Endodermal cell (in vitro differentiated cells): ENCODE measurements at places on chromosomes 1 and 21. TPM values are rescaled to one million over a fixed set of nuclear protein-coding genes. Genes with fewer than 3 reads are reported as not detected.

GRCh38 chr1:51512606-51513005, 6.5 kb downstream of the EPS15 start:
- no peaks in the 10 kb centered on the region for H3K27me3 ChIP-seq
- no peak overlapping the region for H3K4me3 ChIP-seq
- no peaks in the 10 kb centered on the region for H3K4me1 ChIP-seq

The PGBD5 gene
- 4.6 and 6.6 TPM in 2 replicates for total RNA-seq

DNA sequence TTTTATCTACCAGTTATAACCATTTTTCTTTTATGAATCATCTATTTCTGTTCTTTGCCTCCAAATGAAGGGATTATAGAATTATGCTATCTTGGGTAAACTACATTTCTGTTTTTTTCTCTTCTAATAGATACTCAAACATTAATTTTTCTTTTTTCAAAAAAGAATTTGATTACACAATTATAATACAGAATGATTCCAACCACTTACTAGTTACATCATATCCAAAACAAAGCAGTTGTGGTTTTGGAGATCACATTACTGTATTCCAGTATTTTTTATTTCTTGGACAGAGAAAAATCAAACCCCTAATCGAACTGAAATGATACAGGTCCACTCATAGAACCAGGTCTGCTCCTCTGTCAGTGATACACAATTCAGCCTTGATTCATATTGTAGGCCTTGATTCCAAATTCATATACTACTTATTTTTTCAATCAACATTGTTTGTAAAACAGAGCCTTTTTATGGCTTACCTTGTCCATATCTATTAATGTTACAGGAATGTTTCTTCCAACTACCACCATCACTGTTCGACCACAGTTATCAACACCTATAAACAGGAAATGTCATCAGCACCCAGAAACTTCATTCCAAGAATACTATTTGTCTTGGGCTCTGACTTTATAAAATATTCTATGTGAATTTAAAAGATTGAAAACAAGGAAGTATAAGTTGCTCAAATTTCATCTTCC, 43.2 kb downstream of the GDAP2 start:
- H3K27ac ChIP-seq = no peak overlapping the region
- H3K4me1 ChIP-seq = no peaks in the 10 kb centered on the region
- no peaks in the 10 kb centered on the region for H3K27me3 ChIP-seq
- no peak for DNase-seq
- H3K4me3 ChIP-seq = no peak overlapping the region

The NTNG1 gene
- 0.84 to 2.5 TPM (median 2.1 TPM) in 3 replicates for total RNA-seq

The HOOK1 gene
- total RNA-seq = 23.7 to 27.8 TPM (median 24.5 TPM) in 3 replicates

GRCh38 chr1:110778821-110779220, 94.1 kb upstream of the CD53 start:
- DNase-seq = no peak
- no peak overlapping the region for H3K27ac ChIP-seq
- H3K27me3 ChIP-seq = peaks cover 49% of the 10 kb centered on the region
- H3K4me3 ChIP-seq = no peak overlapping the region
- no peaks in the 10 kb centered on the region for H3K36me3 ChIP-seq

- no peaks in the 10 kb centered on the region for H3K27me3 ChIP-seq
- no peaks in the 10 kb centered on the region for H3K36me3 ChIP-seq
- DNase-seq = no peak
- no peak overlapping the region for H3K27ac ChIP-seq
Measured at GRCh38 chr21:41011098-41011731, 156.7 kb upstream of the BACE2 start.

DNA sequence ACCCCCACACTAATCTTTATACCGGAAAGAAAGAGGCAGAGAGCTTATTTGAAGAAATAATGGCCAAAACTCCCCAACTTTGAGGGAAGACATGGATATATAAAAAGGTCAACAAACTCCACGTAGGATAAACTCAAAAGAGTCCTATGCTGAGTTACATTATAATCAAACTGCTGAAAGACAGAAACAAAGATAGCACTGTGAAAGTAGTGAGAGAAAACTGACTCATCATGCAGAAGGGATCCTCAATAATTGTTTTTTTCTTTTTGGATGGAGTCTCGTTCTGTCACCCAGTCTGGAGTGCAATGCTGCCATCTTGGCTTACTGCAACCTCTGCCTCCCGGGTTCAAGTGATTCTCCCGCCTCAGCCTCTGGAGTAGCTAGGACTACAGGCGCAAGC, 48.5 kb upstream of the TTC39A start:
- peaks cover 34% of the 10 kb centered on the region for H3K36me3 ChIP-seq
- H3K27ac ChIP-seq = no peak overlapping the region
- DNase-seq = no peak
- H3K27me3 ChIP-seq = no peaks in the 10 kb centered on the region
- no peak overlapping the region for H3K4me3 ChIP-seq

DNA sequence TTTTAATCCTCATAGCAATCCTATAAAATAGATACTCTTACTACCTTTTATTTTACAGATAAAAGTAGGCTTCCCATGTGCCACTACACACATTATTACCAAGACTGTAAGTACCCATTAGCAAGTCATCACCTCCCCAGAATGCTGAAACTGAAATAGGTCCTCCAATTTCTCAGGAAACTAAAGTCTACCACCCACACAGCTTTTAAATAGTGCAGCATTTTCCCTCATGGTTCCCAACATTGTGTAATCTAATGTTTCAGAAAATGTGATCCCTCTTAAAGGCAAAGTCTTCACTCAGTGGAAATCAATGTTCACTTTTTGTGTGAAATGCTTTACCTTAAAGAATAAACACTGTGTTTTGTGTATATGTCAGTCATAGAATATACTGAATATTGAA, 356.5 kb downstream of the GPATCH2 start:
- no peaks in the 10 kb centered on the region for H3K4me1 ChIP-seq
- no peak overlapping the region for H3K4me3 ChIP-seq
- no peak for DNase-seq
- H3K36me3 ChIP-seq = no peaks in the 10 kb centered on the region
- peaks cover 20% of the 10 kb centered on the region for H3K27me3 ChIP-seq

GRCh38 chr1:155166051-155166470, 7.0 kb downstream of the KRTCAP2 start:
- peaks cover 13% of the 10 kb centered on the region for H3K36me3 ChIP-seq
- no peaks in the 10 kb centered on the region for H3K27me3 ChIP-seq
- H3K27ac ChIP-seq = no peak overlapping the region
- peak; percentile 58 for DNase-seq

- DNase-seq = no peak
- no peaks in the 10 kb centered on the region for H3K36me3 ChIP-seq
- H3K4me3 ChIP-seq = no peak overlapping the region
- H3K27me3 ChIP-seq = no peaks in the 10 kb centered on the region
- H3K4me1 ChIP-seq = peaks cover 4% of the 10 kb centered on the region
Measured at GRCh38 chr1:66341446-66342089, 192.4 kb upstream of the SGIP1 start.

The FCER1A gene
- total RNA-seq = not detected in 3 replicates

The CRABP2 gene
- 224 and 243 TPM in 2 replicates for total RNA-seq
